ENCODE measurements at places on chromosomes 7 and 10. TPM values are rescaled to one million over a fixed set of nuclear protein-coding genes. Genes with fewer than 3 reads are reported as not detected.

The SCRN1 gene
- 95.1 TPM for total RNA-seq

The PAX4 gene
- total RNA-seq, result not detected

The CYP2C9 gene
- total RNA-seq, result not detected

The POU6F2 gene
- not detected for total RNA-seq

The LOXL4 gene
- 2.0 TPM for total RNA-seq

The SPDYE1 gene
- not detected for total RNA-seq

The EVX1 gene
- total RNA-seq, result not detected

The SPACDR gene
- 0.34 TPM for total RNA-seq

The ZNF783 gene
- total RNA-seq, result 9.9 TPM

The FAM131B gene
- 0.34 TPM for total RNA-seq

The CH25H gene
- total RNA-seq, result 0.21 TPM

The FGFBP3 gene
- total RNA-seq, result 0.34 TPM

All from nasal cavity respiratory epithelium epithelial cell of viscerocranial mucosa (primary cell).